GM12892 (cell line): ENCODE measurements at places on chromosomes 7 and 10.

DNA sequence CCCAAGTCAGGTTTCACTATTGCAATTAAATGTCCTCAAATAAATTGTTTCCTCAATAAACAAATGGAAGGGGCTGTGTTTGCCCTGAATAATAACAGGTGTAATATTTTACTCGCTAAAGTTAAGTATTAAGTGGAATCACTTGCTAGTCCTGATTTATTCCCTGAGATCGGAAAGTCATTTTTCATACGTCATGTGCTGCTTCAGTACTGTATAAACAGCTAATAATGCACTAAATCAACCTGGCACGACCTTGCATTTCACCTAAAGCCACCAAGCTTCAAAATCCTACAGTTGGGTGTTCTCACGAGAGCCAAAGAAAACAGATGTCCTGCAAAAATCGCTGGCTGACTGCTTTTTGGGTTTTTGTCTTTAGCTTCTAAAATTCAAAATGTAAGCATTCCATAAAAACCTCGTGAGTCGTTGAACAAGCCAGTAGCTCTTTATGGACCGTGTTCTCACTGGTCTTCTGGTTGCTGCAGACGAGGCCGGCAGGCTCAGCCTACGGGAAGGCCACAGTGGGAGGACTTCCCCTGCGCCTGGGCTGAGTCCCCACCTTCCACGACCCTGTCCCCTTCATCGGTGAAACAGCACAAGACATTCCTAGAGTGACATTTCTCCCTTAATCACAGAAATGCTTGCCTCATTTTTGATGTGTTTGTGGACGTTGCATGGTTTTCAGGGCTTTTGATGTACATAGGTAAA is 17.9 kb upstream of the MNX1 start:
- no peak for DNase-seq

DNA sequence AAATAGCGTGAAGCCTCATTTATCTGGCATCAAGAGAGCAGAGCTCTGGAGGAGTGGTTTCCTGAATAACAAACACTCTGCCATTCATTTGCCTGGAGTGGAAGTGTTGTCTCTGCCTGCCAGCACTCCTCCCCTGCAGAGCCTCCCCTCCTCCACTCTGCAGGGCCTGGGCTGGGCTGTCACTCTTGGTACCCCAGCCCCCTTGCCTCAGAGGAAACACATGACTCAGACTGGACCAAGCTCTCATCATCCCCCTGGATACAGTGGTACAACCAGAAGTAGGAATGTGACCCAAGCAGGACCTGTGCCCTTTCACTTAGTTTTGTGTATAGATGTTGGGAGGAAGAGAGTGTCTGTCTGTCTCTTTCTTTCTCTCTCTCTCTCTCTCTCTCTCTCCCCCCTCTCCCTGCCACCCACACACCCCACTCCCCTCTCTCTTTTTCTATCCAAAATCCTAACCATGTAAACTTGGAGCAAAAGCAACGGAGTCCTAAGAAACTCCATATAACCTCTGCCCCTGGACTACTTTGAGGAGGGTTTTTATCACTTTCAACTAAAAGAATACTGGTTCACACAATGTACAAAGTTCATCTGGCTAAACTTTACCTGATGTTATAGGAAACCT is 43.9 kb downstream of the DOCK4 start:
- no peak for DNase-seq

- peak; percentile 53 for DNase-seq
Observed at GRCh38 chr10:43202657-43203447, 64.0 kb downstream of the RASGEF1A start.

DNA sequence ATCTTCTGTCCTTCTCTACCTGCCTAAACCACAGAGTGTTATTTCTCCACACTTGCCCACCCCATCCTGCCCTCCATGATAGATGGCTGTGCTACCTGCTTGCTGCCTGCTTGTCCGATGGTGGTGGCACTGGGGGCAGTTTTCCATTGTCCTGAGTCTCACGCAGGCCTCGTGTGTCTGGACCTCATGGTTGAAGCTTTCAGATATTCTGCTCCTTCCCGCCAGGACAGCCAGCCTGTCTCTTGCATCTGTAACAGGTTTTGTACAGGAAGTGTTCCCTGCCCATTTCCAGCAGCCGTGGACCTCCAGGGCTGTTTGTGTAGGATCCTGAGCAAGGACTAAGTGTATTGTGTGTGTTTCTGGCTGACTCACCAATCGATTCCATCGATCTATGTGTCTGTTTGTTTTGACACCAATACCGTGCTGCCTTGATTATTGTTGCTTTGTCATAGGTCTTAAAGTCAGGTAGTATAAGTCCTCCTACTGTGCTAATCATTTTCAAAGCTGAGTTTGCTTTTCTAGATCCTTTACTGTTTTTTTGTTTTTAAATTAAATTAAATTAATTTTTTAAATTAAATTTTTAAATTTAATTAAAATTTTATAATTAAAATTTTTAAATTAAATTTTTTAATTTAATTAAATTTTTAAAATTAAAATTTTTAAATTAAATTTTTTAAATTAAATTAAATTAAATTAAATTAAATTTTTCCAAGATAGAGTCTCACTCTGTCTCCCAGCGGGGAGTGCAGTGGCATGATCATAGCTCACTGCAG is 8.5 kb downstream of the IL15RA start:
- no peak for DNase-seq

GRCh38 chr7:137934176-137934826 is 67.6 kb downstream of the CREB3L2 start:
- no peak for DNase-seq

- no peak for DNase-seq
Observed at GRCh38 chr7:114229246-114229645, 185.4 kb upstream of the FOXP2 start.

- DNase-seq = no peak
Observed at GRCh38 chr10:72034040-72034499, 54.3 kb downstream of the SPOCK2 start.

- no peak for DNase-seq
Observed at GRCh38 chr7:76233538-76234281, 32.0 kb downstream of the SRRM3 start.

DNA sequence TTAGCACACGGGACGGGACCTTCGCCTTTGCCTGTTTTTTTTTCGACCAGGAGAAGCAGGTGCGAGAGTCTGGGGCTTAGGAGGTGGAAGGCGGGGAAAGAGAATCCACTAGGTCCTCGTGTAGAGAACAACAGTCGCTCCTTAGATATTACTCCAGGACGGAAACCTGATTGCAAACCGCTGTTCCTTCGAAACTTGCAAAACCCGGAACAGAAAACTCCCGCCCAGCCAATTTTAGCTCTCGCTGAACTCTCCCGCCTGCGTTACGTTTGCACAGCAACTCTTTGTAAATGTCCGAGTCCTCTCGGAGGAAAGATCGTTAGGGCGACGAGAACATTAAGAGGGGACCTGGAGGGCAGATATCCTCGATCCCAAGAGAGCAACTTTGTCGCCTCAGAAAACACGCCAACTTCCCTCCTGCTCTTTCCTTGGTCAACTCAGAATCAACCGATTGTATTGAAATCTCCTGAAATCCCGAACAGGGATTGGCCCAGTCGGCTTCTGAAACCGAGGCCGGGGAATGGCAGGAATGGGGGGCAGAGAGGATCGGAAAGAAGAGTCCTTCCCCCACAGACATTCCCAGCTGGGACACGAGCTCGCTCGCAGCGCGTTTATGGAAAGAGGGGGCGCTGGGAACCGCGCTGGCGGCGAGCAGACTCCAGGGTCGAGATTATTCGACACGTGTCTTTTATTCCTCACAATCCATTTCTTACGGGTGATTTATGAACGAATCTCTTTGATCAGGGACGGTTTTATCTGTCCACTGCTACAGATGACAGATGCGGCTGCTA is 9.9 kb downstream of the TWIST1 start:
- DNase-seq = no peak

GRCh38 chr10:71621231-71622153 is 98.1 kb downstream of the C10orf105 start:
- no peak for DNase-seq

GRCh38 chr7:50347693-50348092 is 43.2 kb downstream of the IKZF1 start:
- no peak for DNase-seq
